Stimulated activated CD4-positive, alpha-beta T cell treated with anti-CD3 and anti-CD28 coated beads, Interleukin-4, amount 100 ng/mL, for 1 hour (primary cell): ENCODE measurements at places on chromosomes 2 and 18.

DNA sequence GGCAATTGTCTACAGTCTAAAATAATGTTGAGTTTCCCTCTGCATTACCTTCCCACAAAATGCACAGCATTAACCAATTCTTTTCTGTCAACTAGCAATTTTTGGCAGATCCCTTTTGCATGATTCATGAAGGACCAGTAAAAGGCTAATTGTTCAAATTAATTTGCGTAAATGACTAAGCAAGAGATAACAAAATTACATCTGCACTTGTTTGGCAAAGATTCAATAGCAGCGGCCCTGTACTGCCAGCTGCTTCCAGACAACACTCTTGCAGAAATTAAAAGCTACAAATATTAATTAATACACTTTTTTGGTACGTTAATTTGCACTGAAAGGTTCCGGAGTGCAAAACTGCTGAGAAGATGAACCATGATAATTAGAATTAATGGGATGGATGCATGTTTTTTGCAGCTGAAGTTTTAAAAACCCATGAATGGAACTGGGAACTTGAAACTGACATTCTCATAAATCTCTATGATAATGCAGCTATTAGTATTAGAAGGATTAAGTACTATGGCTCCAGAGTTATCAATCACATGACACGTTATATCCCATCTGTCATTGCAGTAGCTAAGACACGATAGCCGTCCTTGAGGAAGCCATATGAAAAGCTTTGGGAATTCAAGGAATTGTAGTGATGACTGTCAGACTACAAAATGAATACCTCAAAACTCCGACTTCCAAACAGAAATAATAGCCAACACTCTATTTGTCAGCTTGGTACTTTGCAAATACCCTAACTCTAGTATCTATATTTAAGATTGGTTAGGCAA lies 1268.3 kb upstream of the ACVR2A start:
- DNase-seq, result no peak

GRCh38 chr2:23703037-23703582 lies 223.8 kb downstream of the ATAD2B start:
- DNase-seq, result no peak

DNA sequence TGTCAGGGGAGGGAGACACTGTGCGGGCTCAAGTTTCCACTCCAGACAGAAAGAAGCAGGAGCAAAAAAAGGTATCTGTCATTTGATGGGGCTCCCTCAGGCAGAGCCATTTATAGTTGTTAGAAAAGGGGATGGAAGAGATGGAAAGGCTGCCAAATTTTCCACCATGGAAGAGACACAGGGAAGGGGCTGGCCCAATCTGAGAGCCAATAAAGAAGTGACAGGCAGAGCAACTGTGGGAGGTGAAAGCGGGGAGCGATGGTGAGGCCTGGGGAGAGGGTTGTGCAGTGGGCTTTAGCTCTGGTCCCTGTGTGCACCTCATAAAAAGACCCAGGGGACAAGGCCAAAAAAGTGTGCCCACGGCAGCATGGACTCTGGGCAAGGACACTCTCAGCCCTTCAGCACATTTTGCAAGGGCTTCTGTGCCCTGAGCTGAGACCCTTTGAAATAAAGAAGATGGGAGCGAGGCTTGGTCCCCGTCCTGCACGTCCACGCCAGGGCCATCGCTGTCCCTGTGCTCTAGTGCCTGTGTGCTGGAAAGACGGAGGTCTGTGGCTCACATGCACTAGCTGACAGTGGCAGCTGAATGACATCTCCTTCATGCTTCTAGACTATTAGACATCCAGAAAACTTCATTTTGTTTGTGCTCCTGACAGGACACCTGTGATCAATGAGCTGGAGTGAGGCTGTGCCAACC lies 456.7 kb upstream of the HS6ST1 start:
- no peak for DNase-seq

- no peak for DNase-seq
Observed at GRCh38 chr2:190722061-190722759, 73.3 kb downstream of the NAB1 start.

DNA sequence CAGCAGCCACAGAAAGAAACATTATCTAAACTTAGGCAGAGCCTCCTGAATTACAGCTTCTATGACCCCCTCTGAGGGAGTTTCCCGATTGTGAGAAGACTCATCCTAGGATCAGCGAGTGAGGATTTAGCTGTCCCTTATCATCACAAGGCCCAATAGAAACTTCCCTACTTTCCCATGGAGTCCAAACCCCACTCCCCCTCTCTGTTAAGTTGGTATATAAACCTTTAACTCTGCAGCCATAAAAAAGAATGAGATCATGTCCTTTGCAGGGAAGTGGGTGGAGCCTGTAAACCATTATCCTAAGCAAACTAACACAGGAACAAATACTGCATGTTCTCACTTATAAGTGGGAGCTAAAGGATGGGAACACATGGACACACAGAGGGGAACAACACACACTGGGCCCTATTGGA lies 78.8 kb downstream of the MYL12B start:
- DNase-seq, result no peak

DNA sequence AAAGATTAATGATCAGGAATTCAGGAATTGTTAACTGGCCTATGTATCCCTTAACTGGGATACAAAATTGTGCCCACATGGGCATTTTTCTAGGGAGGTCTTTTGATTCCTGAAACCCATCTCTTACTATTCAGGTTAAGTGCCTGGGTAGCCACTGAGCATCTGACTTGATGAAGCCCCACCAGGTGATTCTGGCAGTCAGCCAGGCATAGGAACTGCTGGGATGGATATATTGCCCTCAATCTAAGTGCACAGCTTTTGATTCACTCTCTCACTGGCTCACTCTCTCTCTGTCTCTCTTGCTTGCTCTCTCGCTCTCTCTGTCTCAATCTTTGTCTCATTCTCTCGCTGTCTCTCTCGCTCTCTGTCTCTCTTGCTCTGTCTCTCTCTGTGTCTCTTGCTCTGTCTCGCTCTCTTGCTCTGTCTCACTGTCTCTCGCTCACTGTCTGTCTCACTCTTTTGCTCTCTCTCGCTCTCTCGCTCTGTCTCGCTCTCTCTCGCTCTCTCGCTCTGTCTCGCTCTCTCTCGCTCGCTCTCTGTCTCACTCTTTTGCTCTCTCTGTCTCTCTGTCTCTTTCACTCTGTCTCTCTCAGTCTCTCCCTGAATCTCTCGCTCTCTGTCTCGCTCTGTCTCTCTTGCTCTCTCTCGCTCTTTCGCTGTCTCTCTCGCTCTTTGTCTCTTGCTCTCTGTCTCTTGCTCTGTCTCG lies 22.3 kb downstream of the INPP1 start:
- DNase-seq, result no peak

DNA sequence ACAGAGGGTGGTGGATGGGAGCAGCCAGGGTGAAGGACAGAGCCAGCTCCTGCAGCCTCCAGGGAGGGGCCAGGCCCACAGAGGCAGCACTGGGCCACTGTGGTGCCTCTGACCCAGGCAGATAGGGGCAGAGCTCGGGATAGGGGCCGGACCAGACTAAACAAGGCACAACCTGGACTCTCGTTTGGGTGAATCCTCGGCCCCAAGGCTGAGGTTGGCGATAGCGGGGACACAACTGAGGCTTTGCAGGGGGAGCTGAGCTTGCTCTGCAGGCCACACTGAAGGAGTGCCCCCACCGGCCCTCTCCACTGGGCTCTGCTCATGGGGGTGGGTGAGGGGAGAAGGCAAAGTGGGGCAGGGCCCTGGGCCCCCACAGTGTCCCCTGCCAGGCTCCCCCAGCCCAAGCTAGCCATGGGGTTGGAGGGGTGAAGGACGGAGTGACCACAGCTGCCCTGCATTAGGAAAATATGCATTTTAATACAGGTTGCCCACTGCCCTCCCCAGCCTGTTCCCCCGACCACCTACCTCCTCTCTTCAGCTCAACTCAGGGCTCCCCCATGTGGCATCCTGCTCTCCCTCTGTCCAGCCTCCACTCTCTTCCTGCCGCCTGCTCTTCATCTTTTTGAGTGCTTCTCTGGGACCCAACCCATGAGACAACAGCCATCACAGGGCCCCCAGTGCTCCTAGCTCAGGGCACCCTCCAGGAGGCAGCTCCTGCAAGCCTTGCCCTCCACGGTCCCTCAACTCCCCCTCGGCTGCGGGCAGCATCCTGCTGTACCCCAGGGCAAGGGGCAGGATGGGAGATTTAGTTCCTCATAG lies 152.8 kb downstream of the INHBB start:
- no peak for DNase-seq

DNA sequence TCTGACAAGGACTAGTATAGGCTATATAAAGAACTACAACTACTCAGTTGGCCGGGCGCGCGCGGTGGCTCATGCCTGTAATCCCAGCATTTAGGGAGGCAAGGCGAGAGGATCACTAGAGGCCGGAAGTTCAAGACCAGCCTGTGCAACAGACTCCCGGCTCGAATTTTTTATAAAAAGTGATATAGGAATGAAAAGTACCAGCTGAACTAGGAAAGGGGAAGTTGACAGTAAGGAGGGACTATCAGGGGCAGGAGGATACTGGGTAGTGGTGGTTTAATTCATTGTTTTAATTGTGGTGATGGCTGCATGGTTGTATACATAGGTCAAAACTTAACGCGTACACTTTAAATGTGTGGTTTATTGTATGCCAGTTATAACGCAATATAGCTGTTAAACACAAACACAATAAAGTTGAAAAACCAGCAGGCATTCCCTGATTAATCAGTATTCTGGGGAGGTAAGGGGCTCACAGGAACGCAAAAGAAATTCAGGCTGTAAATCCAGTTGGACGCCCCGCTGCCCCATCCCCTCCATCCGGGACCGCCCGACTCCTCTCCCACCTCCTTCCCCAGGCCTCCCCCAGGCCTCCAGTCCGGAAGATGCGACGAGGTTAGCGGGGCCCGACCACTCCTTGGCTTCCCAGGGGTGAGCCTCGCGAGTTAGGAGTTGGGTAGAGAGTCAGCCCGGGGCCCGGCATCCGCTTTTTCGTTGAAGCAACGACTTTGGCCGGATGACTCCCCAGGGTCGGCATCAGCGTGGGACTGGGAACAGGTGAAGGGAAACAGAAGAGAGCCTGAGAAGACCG lies 746 bp upstream of the POLR1B start:
- DNase-seq, result peak; percentile 66

- DNase-seq, result no peak
Observed at GRCh38 chr2:42826231-42826630, 33.8 kb upstream of the HAAO start.

GRCh38 chr18:13549880-13550232 lies 176.5 kb downstream of the FAM210A start:
- DNase-seq, result no peak

DNA sequence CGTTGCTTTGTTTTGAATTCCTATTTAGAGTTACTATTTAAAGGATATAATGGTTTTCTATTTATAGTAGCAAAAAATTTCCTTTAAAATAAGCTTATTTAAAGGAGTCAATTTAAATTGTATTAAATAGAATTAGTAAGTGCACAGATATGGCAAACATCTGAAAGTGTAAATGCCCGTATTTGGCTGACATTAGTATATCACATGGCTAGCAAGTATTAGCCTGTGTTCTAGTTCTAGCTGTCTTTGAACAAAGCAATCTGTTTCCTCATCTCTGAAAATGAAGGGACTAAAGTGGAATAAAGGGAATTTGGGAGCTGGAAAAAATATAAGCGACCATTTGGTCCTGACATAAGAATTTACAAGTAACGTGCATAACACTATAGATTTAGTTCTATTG lies 32.2 kb downstream of the PELI1 start:
- DNase-seq, result no peak

GRCh38 chr2:63837036-63837594 lies 4.6 kb upstream of the UGP2 start:
- no peak for DNase-seq

GRCh38 chr2:239581352-239581901 lies 180.6 kb upstream of the HDAC4 start:
- DNase-seq, result no peak

- DNase-seq, result no peak
Observed at GRCh38 chr2:234847364-234847635, 104.5 kb upstream of the SH3BP4 start.

DNA sequence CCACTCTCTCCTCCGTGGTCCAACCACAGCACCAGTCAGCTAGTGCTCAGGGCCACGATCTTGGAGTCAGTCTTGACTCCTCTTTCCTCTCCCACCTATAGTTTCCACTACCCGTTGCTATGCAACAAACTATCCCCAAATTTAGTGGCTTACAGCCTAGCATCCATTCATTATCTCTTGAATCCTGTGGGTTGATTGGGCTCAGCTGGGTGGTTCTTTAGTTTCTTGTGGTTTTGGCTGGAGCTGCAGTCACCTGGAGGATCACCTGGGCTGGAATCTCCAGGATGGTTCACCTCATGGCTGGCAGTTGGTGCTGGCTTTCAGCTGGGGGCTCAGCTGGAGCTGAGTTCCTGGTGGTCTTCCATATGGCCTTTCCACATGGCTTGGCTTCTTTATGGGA lies 149.9 kb downstream of the ASB1 start:
- no peak for DNase-seq

DNA sequence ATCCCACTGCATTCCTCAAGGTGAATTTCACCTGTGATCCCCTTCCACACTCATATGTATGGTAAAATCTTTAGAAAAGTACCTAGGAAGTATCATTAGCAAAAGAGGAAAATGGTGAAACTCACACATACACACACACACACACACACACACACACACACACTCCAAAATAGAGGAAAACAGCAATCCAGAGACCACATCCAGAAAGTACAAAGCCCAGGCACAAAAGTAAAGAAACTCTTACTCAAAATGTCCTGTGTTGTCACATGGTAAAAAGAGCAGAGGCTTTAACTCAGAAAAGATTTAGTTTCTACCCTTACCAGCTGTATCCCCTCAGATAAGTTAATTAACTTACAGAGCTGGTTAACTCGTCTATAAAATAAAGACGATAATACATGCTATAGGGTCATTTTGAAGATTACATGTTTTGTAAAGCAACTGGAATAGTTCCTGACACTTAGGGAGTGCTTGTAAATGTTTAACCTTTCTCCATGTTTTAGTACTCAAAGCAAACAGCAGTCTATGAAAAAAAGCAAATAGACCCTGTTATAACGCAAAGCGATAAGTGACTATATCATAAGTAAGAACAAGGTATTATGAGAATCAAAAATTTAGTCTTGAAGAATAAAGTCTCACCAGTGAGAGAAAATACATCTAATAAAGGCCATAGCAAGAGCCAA lies 360.0 kb upstream of the LRATD1 start:
- no peak for DNase-seq

DNA sequence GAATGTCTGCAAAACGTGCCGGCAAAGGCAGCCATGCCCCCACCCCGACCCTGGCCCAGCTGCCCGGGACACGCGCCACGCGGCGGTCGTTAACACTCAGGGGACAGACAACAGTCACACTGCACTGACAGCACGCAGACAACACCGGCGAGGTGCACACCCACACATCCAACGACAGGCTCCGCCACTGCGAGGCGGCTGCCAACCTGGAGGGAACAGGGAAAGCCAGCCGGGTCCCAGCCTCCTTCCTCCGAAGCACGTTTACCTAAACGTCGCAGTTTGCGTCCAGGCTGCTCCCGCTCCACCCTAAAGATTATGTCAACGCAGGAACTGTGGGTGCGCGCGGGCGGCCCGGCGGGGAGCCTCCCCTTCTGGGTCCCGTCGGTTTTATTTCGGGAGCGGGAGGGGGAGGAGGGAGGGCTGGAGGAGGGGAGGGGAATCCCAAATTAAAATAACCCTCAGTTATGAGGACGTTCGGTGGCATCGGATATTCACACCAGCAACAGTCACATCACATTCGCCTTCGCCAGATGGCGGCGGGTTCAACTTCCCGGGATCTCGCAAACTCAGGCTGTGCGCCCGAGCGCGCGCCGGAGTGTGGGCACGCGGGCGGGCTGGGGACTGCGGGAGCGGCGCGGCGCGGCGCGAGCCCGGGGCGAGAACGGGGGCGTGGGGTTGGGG lies 644 bp downstream of the PTGR3 start:
- peak; percentile 51 for DNase-seq
